Lung (tissue), 17 donors: ENCODE measurements at places on chromosomes 3 and 15. TPM values are rescaled to one million over a fixed set of nuclear protein-coding genes. Genes with fewer than 3 reads are reported as not detected.

- peak overlapping the region; percentile 81 for H3K27ac ChIP-seq
- no peaks in the 10 kb centered on the region for H3K36me3 ChIP-seq
- H3K4me1 ChIP-seq, result peaks cover 29% of the 10 kb centered on the region
- no peaks in the 10 kb centered on the region for H3K27me3 ChIP-seq
These were observed 63.7 kb downstream of the SLC12A8 start for GRCh38 chr3:125148836-125149235.

GRCh38 chr15:93068581-93069199 lies 20.3 kb downstream of the RGMA start:
- DNase-seq, result no peak
- no peak overlapping the region for H3K27ac ChIP-seq
- H3K27me3 ChIP-seq, result no peaks in the 10 kb centered on the region
- no peaks in the 10 kb centered on the region for H3K4me1 ChIP-seq

DNA sequence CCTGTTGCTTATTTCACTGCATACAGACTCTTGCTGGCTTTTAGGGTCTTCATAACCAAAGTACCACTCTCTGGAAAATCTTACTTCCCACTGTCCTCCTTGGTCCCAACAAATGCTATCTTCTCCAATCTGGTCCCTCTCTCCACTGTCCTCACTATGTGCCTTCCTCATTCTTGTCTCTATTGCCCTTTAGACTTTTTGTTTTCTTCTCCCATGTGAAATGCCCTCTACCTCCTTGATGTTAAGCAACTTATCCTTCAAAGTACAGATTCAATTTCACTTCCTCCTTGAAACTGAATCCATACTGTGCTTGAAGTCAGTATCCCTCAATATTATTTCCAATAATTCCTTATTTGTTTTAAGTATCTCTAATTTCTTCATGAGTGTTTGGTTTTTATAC lies 60.8 kb downstream of the CGGBP1 start:
- no peaks in the 10 kb centered on the region for H3K27me3 ChIP-seq
- no peak for DNase-seq
- no peak overlapping the region for H3K4me3 ChIP-seq

GRCh38 chr3:62201438-62202035 lies 171.8 kb downstream of the FEZF2 start:
- H3K4me3 ChIP-seq, result no peak overlapping the region
- H3K27me3 ChIP-seq, result no peaks in the 10 kb centered on the region
- peaks cover 4% of the 10 kb centered on the region for H3K36me3 ChIP-seq

Gene COL8A1
- 84.6 TPM for total RNA-seq

Gene LRCH3
- total RNA-seq, result 228 TPM

GRCh38 chr3:145882436-145882835 lies 278.5 kb downstream of the PLOD2 start:
- H3K27ac ChIP-seq, result no peak overlapping the region
- no peak for DNase-seq
- no peak overlapping the region for H3K4me3 ChIP-seq

DNA sequence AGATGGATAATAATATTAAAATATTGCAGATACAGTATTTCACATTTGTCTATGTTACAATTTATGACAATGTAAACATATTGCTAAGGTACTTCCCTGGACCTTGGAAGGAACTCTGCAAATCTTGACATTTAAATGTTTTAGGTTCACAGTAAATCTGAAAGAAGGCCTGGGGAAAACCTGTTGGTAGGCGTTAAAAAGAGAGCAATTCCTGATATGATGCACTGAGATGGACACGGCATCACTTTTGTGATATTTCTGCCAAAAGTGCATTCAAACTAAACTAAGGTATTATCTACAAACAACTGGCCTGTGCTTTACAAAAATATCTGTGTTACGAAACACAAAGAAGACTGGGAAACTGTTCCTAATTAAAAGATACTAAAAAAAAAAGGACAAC lies 6.1 kb upstream of the TP63 start:
- no peak for DNase-seq
- no peaks in the 10 kb centered on the region for H3K4me1 ChIP-seq
- H3K36me3 ChIP-seq, result no peaks in the 10 kb centered on the region

Gene ATP13A4
- 202 TPM for total RNA-seq
